Naive B cell (primary cell): ENCODE measurements at places on chromosomes 12 and 14. TPM values are rescaled to one million over a fixed set of nuclear protein-coding genes. Genes with fewer than 3 reads are reported as not detected.

The EXOC3L4 gene
- not detected for polyA plus RNA-seq

The FAM181A gene
- not detected for polyA plus RNA-seq

The INHBC gene
- polyA plus RNA-seq, result not detected

The CMA1 gene
- polyA plus RNA-seq, result not detected

The FGF6 gene
- polyA plus RNA-seq, result not detected

The MARS1 gene
- polyA plus RNA-seq, result 72.5 TPM

The ATP5MC2 gene
- 491 TPM for polyA plus RNA-seq

The CCDC175 gene
- polyA plus RNA-seq, result not detected
